ENCODE measurements at places on chromosomes 2 and 18. TPM values are rescaled to one million over a fixed set of nuclear protein-coding genes. Genes with fewer than 3 reads are reported as not detected.

GRCh38 chr2:19542796-19543662 is 184.6 kb upstream of the OSR1 start:
- H3K4me3 ChIP-seq, result no peak overlapping the region
- H3K4me1 ChIP-seq, result no peaks in the 10 kb centered on the region
- H3K27me3 ChIP-seq, result no peaks in the 10 kb centered on the region
- DNase-seq, result no peak
- no peak overlapping the region for H3K27ac ChIP-seq

DNA sequence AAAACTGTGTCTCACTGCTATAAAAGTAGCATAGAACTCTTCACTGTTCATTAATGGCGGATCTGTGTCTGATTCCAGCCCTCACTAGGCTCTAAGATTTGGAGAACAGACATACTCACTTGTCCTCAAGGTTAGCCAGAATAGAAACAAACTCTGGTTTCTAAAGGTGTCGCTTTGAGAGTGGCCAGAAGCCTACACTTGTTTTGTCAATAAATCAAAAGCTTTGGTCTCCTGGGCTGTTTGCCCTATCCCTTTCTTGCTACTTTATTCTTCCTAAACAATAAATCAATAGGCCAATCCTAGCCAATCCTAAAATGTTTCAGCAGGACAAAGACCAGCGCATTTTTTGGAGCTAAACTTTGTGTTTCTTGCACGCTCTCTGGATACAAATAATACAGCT is 1064.6 kb upstream of the CHAC2 start:
- no peak for DNase-seq
- no peak overlapping the region for H3K27ac ChIP-seq
- no peaks in the 10 kb centered on the region for H3K4me1 ChIP-seq
- no peaks in the 10 kb centered on the region for H3K27me3 ChIP-seq
- no peaks in the 10 kb centered on the region for H3K36me3 ChIP-seq

The CFAP221 gene
- not detected for total RNA-seq

The TMEM200C gene
- not detected for total RNA-seq

DNA sequence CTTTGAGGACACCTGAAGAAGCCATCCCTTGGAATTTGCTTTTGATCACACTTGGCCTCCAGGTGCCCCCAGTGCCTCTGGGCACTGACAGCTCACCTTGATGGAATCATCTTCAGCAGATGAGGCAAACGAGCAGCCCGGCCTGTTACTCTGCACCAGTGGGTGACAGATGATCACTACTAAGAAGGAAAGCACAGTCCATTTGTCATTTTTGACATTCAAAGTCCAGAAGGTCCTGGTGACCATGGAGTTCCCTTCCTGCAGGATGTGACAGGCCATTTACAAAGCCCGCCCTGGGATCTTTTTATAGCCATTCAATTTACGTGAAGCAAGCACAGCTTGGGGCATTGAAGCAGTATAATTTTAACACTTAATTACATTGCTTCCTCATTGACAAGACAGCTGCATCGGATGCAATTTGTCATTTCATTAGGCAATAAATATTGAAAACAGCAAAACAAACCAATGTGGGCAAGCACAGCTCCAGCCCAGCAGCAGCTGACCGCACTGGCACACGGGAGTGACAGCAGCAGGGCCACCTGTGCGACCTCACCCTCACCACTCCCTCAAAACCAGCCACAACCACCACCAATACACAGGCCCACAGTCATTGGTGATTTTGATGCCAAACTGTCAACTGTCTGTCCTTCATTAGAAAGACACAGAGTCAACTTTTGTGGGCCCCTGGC is 76.0 kb upstream of the SLC66A3 start:
- peaks cover 7% of the 10 kb centered on the region for H3K27me3 ChIP-seq
- no peak overlapping the region for H3K27ac ChIP-seq
- H3K36me3 ChIP-seq, result no peaks in the 10 kb centered on the region
- H3K4me1 ChIP-seq, result no peaks in the 10 kb centered on the region
- H3K4me3 ChIP-seq, result no peak overlapping the region
- DNase-seq, result no peak

DNA sequence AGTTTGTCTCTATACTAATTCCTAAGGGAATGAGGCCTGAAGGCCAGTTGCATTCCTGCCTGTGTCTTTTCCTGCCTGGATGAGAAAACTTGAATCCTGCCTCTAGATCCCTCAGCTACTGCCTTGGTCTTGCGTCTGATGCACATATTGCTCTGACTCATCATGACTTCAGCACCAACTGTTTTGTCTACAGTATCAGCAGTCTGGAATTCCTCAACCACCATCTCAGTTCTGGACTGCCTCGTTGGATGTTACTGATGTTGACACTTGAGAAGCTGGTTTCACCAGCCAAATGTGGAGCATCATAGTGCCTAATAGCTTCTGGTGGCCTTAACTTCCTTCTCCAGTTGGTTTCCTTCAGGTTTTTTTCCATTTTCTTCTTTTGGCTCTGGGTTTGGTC is 211.0 kb downstream of the CTNNA2 start:
- H3K36me3 ChIP-seq, result no peaks in the 10 kb centered on the region
- H3K4me1 ChIP-seq, result no peaks in the 10 kb centered on the region
- H3K4me3 ChIP-seq, result no peak overlapping the region
- no peak overlapping the region for H3K27ac ChIP-seq

All from activated B cell treated with CpG ODN at 0.5 μM for 24 hours (primary cell).